ENCODE measurements at places on chromosomes 11 and 22.

- DNase-seq: peak; percentile 33
These were observed at the start of gene TUBA8 for GRCh38 chr22:18110194-18110953. TSS of gene TUBA8 (plus strand) at chr22:18110809. CDS start at chr22:18110866, 57 bp downstream.

DNA sequence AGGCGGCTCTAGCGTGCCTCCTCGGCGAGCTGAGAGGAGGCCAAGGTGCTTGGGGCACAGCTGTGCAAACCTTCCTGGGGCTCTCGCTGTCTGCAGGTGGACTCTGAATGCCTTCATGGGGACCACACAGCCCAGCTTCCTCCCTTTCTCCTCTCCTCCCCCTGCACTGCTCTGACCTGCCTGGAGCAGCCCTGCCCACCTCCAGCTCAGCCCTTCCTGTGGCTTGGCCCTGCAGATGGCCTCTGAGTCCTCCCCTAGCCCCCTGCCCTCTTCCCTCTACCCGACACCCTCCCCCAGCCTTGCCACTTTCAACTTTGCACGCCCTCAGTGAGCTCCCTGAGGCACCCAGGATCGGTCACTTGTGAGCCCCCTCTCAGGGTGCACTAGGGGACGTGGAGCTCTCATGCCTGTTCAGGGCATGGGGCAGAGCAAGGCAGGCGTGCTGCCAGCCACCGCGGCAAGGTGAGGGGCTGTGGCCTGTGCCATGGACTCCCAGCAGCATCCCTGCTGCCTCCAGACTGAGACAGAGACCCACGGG lies 31.4 kb downstream of the PPM1F start:
- no peak for DNase-seq

DNA sequence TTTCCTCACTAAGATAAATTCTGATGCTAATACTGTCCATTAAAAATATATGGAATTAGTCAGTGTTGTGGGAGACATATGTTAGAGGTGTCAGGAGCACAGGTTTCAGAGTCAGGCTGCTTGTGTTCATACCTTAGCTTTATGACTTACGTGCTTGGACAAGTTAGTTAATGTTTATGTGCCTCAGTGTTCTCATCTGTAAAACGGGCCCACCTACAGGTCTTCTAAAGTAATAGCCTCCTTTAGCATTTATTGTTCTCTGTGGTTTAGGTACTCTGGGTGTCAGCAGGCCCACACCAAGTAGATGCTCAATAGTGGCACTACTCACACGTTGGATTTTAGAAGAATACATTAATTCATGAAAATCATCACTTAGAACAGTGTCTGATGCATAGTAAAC lies 308.7 kb upstream of the ZC3H12C start:
- no peak for DNase-seq

GRCh38 chr11:64626637-64627036 lies 35.6 kb downstream of the SLC22A12 start:
- DNase-seq: no peak

DNA sequence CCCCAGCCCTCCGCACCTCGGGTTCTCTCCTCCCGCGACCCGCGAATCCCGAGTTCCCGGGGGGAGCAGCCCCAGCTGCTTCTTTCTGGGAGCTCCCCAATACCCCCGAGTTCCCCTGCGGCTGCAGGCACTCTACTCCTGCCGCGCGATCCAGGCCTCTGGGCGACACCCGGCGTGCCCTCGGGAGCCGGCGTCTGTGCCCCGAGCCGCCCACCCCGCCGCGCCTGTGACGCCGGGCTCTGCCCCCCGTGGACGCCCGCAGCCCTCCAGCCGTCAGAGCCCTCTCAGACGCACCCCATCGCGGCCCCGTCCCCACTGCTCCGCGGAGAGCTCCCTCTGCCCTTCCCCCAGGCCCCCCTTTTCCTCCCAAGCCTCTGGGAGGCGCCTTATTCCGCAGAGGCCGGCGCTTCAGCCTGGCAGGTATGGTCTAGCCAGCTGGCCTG lies 422 bp downstream of the GLB1L2 start:
- no peak for DNase-seq

- no peak for DNase-seq
These were observed 86.0 kb upstream of the GRIK4 start for GRCh38 chr11:120425527-120425926.

- no peak for DNase-seq
These were observed 13.7 kb upstream of the RAB38 start for GRCh38 chr11:88188932-88189253.

GRCh38 chr22:26367402-26368245 lies 61.4 kb upstream of the ASPHD2 start:
- peak; percentile 3 for DNase-seq

GRCh38 chr11:44803009-44803408 lies 76.2 kb downstream of the TSPAN18 start:
- no peak for DNase-seq

GRCh38 chr22:44622679-44623078 lies 79.3 kb upstream of the PRR5 start:
- DNase-seq: no peak

DNA sequence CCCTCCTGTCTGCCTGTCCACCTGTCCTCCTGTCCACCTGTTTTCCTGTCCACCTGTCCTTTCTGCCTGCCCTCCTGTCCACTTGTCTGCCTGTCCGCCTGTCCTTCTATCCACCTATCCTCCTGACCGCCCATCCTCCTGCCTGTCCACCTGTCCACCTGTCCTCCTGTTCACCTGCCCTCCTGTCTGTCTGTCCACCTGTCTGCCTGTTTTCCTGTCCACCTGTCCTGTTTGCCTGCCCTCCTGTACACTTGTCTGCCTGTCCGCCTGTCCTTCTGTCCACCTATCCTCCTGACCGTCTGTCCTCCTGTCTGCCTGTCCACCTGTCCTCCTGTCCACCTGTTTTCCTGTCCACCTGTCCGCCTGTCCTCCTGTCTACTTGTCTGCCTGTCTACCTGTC lies 682.8 kb downstream of the TBC1D22A start:
- DNase-seq: no peak

DNA sequence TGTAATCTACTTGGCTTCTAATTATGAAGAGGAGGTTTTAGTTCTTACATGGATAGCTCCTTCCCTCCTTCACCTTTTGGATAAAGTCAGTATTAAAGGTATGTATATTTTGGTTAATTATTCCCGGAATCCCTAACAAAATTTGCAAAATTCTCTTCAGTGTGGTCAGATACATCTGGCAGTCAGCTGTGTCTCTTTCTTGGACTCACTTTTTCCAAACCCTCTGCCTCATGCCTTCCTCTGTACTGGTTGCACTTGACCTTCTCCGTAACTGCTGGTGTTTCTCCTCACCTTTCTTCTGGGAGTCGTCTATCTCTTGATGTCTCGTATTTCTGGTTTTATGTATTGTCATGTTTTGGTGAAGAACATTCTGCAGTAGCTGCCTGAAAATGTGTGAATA lies 62.5 kb downstream of the PPP6R3 start:
- DNase-seq: no peak

DNA sequence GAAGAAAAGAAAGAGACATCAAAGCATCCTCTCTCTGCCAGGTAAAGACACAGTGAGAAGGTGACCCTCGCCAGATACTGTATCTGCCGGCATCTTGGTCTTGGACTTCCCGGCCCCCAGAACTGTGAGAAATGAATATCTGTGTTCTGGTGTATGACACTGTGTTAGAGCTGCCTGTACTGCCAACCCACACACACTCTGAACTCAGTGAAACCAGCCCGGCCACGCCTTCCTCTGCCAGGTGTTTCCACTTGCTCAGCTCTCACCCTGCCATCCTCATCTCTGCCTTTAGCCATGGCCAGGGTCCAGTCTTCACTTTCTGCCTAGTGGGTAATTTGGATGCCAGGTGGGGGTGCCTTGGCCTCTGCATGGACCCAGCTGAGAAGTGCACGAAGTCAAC lies 24.0 kb downstream of the CBX7 start:
- DNase-seq: no peak

- no peak for DNase-seq
These were observed 89.3 kb downstream of the NAT10 start for GRCh38 chr11:34194576-34195335.

- no peak for DNase-seq
These were observed 65.7 kb upstream of the NUP50 start for GRCh38 chr22:45098056-45098455.

DNA sequence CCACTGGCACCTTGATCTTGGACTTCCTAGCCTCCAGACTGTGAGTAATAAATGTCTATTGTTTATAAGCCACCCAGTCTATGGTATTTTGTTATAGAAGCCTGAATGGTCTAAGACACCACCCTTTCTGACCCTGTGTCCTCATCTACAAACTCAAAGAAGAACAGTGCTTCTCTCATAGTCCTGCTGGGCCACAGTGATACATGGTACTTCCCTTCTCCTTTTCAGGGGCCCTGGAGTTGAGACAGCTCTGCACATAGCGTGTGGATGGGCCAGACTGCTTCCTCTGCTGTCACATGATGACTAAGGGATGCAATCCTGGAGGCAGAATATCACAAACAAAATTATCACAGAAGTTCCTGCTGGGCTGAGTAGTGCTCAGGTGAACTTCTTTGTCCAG lies 5.0 kb downstream of the KCNJ11 start:
- DNase-seq: no peak

DNA sequence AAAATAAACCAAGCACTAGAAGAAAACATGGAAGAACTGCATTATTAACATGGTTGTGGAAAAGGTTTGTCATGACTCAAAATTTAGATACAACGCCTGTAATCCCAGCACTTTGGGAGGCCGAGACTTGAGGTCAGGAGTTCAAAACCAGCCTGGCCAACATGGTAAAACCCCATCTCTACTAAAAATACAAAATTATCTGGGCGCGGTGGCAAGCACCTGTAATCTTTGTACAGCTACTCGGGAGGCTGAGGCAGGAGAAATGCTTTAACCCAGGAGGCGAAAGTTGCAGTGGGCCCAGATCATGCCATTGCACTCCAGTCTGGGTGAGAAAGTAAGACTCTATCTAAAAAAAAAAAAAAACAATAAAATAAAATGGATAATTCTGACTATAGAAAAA lies 23.7 kb downstream of the GNB1L start:
- no peak for DNase-seq

DNA sequence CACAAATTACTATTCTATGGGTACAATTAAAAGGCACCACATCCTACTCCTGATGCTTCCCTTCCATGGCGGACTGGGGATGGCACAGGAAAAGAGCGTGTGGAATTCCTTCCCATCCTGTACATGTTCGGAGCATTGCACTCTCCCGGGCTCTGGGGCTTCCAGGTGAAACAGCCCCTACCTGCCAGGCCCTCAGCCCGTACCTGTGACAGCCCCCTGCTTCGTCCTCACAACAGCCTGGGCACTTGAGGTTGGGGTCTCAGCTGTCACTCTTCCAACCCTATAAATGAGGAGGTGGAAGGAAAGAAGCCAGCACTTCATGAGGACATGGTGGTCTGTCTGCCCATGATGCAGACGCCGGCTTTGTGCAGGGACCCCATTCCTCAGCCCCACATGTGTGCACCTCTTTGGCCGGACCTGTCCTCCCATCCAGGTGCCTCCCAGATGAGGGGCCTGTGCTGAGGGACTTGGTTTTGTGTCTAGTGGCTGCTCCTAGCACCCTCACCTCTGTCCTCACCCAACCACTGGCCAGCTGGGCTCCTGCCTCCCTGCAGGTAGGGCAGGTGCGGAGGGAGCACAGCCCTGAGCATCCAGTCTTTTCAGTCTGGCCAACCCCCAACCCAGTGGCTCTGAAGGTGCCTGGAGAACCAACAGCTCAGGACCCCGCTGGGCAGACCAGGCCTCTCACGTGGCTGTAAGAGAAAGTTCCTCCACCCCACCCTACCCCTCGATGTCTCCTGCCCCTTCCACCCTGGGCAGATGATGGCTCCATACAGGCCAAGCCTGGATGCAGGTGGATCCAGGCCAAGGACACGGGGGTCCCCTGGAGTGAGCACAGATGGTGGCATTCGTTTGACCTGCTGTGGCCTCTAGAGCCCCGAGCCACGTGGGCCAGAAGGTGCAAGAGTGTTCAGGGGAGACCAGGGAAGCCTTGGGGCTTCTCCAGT lies 23.4 kb upstream of the WNT7B start:
- no peak for DNase-seq

GRCh38 chr22:44399906-44400762 lies 87.4 kb upstream of the SHISAL1 start:
- no peak for DNase-seq

GRCh38 chr11:65645710-65646109 lies 7.8 kb downstream of the SIPA1 start:
- DNase-seq: no peak

DNA sequence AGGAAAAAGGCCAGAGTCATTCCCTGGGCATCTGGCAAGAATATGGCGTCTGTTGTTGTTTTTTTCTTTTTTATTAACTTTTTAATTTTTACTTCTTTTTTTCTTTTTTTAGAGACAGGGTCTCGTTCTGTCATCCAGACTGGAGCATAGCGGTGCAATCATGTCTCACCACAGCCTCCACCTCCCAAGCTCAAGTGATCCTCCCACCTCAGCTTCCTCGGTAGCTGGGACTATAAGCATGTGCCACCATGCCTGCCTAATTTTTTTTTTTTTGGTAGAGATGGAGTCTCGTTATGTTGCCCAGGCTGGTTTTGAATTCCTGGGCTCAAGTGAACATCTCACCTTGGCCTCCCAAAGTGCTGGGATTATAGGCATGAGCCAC lies 54.0 kb upstream of the PRDM11 start:
- DNase-seq: no peak

All from NCI-H1092 (cell line).